Left ventricle myocardium inferior (tissue), 1 donor: ENCODE measurements at places on chromosomes 5 and 9.

GRCh38 chr9:21502586-21502985 lies 20.5 kb upstream of the IFNE start:
- DNase-seq: no peak

GRCh38 chr5:149240354-149240998 lies 31.2 kb upstream of the AFAP1L1 start:
- no peak for DNase-seq

GRCh38 chr5:69238760-69239251 lies 4.1 kb downstream of the CDK7 start:
- no peak for DNase-seq

DNA sequence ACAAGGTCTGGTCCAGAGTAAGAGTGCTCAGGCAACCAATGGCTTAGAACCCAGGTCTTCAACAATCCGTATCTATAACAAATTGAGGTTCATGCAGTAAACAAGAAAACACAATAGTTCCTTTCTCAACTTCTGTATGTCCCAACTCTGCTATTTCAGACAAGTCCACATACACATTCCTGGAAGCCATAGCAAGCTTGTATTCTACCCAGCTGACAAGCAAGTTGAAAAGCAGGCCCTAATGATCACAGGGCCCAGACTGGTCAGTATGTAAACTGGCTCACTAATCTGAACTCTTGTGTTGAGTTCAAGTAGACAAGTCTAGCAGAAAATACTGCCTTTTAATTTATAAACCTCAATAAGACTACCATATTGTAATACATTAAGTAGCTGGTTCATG lies 26.9 kb downstream of the FNIP1 start:
- DNase-seq: no peak

GRCh38 chr9:87776481-87777379 lies 50.8 kb downstream of the CTSL start:
- no peak for DNase-seq

- DNase-seq: no peak
These were observed 56.4 kb upstream of the GOLPH3 start for GRCh38 chr5:32230356-32231099.

DNA sequence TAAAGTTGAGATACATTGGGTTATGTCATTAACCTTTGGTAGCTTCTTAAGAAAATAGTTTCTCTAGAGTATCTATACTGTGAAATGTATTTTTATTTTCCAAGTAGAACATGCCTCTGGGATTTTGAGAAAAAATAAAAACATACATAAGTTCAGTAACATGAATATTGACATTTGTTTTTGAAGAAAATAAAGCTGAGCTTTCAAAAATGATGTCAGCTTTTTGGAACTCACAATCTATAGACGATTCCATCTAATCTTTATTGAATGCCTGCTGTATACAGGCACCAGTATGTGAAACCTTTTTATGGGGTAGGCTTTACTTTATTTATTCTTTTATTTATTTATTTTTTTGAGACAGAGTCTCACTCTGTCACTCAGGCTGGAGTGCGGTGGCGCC lies 175.9 kb upstream of the NFIL3 start:
- DNase-seq: no peak

- DNase-seq: no peak
These were observed 22.8 kb downstream of the PTCH1 start for GRCh38 chr9:95494022-95494415.

DNA sequence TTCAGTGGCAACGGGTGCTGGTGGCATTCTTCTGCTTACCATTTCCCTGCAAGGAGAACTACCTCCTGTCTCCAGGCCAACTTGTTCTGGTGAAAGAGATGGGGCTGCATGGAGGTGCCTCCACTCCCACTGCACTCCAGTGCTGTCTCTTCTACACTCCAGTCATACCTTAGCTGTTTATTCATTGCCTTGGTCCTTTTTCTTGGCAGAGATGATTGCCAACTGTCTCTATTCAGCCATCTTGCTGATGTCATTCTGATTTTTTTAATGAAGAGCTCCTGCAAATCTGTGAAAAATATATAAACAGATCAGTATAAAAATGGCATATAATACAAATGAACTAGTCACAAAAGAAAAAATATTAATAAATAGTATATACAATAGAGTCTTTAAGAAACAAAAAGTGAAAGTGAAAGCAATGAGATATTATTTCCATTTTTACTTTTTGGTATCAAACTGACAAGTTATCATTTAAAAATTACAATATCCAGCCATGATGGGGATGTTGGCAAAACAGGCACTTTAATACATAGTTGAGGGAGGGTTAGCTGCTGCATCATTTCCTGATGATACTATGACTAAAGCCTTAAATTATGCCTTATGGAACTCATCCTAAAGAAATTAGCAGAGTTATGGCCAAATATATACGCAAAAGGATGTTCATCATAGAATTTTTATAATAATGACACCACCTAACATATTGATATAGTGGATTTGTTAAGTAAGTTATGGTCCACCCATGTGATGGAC lies 109.4 kb downstream of the CARTPT start:
- DNase-seq: no peak

DNA sequence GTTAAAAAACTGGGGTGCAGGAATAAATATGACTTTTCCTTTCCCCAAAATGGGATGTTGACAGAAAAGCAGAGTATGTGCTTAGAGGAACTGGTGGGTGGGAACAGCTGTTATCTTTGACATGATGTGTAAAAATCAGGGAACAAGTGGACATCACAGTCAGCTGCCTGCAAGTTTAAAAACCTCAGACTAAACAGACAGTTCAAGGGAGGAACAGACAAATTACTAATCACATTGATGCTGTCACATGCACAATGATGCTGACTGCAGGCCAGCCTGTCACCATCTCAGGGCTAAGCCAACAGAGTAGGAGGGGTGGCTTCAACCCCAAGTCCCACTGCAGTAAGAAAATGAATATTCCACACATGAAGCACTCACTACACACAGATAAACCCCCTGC lies 38.2 kb upstream of the UBAP2 start:
- no peak for DNase-seq

GRCh38 chr9:105973951-105974351 lies 279.6 kb downstream of the TMEM38B start:
- DNase-seq: no peak

GRCh38 chr9:131731237-131731636 lies 8.6 kb downstream of the RAPGEF1 start:
- DNase-seq: no peak

DNA sequence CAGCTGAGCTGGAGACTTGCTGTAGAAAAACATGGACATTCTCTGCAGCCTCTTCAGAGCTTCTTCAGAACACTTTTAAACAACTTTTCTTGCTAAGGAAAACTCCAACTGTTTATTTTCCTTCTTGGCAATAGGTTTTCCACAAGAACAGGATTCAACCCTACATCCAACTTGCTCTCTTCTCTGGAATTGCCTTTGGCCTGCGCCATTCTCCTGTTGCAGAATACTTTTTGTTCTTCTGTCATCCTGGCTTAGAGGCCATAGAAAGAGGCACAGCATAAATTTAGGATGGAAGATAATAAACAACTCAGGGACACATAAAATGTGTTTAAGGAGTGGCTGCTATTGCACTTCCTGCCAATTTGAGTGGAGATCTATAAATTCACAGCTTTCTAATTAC lies 54.7 kb upstream of the ICE1 start:
- DNase-seq: no peak

DNA sequence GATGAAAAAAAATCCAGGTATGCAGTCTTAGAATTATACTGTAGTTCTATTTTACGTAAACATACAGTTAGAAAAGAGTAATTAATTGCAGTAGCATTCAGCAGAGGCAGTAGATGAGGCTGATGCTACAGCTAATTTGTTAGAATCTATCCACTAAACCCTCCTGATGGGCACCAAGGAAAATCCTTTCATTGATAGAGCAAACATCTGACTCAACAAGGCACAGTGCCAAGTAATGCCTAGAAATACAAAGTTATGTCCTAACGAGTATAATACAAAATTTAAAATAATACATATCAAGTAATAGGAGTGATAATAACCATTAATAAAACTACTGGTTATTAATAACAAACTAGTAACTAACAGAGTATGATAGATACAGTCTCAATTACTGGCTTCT lies 9.0 kb downstream of the MOCS2 start:
- DNase-seq: no peak
